ENCODE measurements at places on chromosomes 13 and 19.

- peak; percentile 4 for DNase-seq
Observed at GRCh38 chr13:52104624-52105023, 24.2 kb downstream of the NEK5 start.

DNA sequence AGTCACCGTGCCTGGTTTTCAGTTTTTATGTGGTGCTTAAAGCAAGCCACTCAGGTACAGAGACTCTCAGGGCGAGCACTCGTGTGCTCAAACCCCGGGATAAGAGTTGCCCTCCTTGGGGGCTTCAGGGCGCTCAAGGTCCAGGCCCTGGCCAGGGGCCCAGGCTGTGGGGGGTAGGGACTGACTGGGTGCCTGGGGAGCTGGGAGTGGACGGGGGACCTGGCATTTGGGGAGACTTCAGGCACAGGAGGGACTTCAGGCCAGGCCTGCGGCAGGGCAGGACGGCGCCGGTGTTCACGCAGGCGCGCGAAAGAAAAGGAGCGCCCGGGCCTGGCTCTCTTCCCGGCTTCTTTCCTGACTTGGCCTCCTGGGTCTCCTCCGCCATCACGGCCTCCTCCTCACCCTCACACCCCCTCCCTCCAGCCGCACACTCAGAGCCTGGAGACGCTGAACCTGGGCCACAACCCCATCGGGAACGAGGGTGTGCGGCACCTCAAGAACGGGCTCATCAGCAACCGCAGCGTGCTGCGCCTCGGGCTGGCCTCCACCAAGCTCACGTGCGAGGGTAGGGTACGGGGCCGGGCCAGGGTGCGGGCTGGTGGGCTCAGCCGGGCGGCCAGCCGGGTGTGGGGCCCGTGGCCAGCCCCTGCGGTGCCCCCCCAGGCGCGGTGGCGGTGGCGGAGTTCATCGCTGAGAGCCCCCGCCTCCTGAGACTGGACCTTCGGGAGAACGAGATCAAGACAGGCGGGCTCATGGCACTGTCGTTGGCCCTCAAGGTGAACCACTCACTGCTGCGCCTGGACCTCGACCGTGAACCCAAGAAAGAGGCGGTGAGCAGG is 16.1 kb downstream of the NKPD1 start:
- DNase-seq: no peak

- no peak for DNase-seq
Observed at GRCh38 chr13:41587490-41587889, 130.1 kb downstream of the RGCC start.

DNA sequence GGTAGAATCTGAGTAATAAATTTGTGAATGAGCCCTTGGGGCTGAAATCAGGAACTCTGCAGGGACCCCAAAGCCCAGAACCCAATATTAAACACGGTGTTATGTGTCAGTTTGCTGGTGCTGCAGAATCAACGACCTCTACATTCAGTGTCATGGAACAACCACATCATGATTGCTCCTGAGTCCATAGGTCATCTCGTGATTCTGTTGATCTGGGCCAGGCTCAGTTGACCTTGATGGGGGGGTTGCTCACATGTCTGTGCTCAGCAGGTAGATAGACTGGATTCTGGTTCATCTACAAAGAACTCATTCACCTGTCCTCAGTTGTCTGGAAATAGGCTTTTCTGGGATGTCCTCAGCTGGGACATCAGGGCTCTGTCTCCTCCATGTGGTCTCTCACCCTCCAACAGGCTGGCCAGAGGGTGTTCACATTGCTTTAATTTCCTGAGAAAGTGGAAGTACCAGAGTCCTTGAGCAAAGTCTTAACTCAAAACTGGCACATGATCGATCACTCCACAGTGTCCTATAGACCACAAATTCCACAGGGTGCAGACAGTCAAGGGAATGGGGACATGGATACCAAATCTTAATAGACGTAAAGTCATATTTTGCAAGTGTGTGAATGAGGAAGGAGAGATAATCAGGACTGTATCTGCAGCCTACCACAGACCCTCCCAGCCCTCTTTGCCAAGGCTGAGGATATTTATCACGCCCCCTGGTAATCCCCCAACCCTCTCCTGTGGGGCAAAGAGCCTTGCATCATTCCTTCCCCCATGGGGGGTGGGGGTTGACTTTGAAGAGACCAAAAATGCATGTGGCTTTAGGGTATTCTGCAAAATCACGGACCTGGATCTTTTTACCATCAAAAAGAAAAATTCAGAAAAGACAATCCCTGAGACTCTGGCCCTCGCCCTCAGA is 39.3 kb upstream of the IGFL1 start:
- no peak for DNase-seq

DNA sequence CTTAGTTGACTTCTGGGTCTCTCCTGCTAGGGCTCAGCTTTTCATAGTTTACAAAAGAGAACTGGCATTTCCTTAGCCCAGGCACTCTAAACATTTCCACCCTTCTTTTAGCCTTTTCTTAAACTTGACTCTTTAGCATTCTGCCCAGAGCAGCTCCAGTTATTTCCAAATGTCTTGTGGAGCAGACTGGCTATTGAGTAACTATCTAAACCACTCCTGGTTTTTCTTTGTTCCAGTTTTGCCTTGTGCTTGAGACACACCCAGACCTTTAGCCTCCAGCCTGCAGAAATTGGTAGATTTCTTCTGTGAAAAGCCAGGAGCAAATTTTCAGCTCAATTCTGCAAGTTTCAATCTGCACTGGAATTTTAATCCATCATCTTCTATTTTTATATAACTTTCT is 1813.1 kb downstream of the OLFM4 start:
- no peak for DNase-seq

GRCh38 chr19:29088761-29089160 is 124.2 kb downstream of the UQCRFS1 start:
- DNase-seq: no peak

- DNase-seq: peak; percentile 41
Observed at GRCh38 chr13:36530050-36530789, 97.9 kb downstream of the CCNA1 start.

GRCh38 chr19:5050067-5050656 is 81.2 kb downstream of the KDM4B start:
- no peak for DNase-seq

DNA sequence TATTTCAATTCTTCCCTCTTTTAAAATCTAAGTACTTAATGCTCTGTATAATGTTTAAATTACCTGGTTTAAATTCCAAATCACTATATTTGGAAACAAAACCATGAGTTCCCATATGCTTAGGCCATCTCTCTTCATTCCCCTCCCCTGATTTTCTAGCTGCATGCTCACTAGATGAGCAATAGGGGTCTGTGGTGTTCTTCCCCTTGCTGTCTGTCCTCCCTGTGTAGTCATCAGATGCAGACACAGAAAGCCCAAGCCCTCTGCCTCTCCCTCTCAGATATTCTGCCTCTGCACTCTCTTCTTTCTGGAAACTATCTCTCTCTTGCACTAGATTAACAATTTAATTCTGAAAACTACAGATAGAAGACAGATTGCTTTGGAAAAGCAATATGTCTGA is 1730.2 kb downstream of the OLFM4 start:
- DNase-seq: no peak

DNA sequence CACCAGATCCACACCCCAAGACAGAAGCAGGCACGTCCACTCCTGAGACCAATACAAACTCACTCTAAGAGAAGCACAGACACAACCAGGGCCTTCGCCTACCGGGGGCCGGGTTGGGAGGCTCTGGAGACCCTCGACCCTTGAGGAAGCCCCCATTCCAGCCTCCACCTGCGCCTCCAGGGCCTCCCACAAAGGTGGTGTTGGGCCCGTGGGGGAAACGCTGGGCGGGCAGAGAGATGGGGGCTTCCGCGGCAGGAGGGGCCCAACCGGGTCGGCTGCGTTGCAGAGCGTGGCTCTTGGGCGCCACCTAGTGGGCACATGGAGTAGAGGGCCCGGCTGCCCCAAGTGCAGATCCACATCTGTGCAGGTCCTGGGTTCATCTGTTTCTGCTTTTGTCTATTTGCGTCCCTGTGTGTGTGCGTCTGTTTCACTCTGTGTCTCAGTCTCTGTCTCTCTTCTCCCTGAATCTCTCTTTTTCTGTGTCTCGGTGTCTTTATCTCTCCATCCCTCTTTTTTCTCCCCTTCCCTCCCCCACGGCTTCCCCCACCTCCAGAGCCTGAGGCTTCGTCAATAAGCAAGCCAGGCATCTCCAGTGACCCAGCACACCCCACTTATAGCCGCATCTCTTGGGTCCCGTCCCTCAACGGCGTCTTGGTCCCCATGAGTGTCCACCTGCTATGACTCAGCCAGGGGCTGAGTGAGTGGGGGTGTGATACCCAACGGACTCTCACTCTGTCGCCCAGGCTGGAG is 10.5 kb upstream of the TINCR start:
- DNase-seq: peak; percentile 33

DNA sequence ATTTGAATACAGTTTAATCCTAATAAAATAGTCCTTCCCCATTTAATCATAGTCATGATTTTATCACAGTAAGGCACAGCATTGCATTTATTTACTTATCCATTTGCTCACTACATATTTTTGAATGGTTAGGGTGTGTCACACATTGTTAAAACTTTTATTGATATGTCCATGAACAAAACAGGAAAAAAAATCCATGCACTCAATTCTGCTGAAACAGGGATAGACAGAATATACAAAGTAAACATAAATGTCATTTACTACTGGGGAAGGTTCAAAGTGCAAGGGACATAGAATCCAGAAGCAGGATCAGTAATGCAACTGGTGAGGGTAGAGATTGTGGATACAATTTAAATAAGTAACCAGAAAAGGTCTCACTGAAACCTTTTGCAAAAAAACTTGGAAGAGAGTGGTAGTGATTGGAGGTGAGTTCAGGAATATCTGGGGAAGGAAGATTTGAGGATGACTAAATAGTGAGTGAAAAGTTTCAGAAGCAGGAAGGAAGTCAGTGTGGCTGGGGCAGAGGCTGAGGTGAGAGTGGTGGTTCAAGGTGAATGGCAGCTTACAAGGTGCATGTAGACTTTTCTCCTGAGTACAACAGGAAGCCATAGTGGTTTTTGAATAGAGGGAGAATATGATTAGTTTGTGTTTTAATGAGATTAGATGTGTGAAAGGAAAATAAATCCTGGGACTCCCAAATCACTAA is 387.2 kb upstream of the ATXN8OS start:
- DNase-seq: no peak

DNA sequence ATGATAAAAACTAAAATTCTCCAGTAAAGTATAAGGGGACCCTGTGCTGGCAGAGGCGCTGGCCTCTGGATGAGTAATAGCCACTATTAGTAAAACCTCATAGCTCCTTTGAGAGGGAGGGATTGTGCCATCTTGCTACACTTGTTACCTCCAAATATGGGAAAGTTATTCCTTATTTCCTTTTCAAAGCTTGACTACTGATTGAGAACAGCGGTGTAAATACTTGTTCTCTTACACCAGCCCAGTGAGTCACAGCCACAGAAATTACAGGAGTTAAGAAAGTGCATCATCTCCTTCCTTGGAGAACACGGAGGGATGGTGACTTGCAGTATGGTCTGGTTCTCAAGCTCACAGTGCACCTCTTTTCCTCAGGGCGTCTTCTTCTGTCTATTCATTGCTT is 379.0 kb downstream of the EFNB2 start:
- peak; percentile 99 for DNase-seq

DNA sequence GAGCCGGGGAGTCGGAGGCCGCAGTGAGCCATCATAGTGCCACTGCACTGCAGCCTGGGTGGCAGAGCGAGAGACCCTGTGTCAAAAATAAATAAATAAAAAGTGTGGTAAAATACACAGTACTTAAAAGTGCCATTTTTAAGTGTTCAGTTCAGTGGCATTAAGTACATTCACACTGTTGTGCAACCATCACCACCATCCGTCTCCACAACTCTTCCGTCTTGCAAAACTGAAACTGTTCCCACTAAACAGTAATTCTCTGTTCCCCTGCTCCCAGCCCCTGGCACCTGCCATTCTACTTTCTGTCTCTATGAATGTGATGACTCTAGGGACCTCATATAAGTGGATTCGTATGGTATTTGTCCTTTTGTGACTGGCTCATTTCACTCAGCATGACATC is 13.3 kb downstream of the SLC25A42 start:
- no peak for DNase-seq

GRCh38 chr13:77853703-77854102 is 64.9 kb downstream of the EDNRB start:
- no peak for DNase-seq

- DNase-seq: no peak
Observed at GRCh38 chr13:90542959-90543505, 804.5 kb upstream of the MIR17HG start.

GRCh38 chr19:13024951-13025697 is 29.8 kb downstream of the NFIX start:
- DNase-seq: no peak

- no peak for DNase-seq
Observed at GRCh38 chr13:78609464-78610205, 6.3 kb upstream of the POU4F1 start.
